ENCODE measurements at places on chromosomes 12 and 14.
A peak's percentile ranks its signal among the peaks of the same experiment; 100 is the strongest.

- H3K4me3 ChIP-seq: no peak overlapping the region
- H3K27ac ChIP-seq: no peak overlapping the region
- peaks cover 15% of the 10 kb centered on the region for H3K27me3 ChIP-seq
- DNase-seq: peak; percentile 65
Measured at GRCh38 chr12:54439521-54440255, 20.6 kb upstream of the ITGA5 start.

GRCh38 chr12:112627851-112628250 lies 163.7 kb upstream of the RPH3A start:
- H3K27me3 ChIP-seq: no peaks in the 10 kb centered on the region
- no peak overlapping the region for H3K27ac ChIP-seq
- no peaks in the 10 kb centered on the region for H3K36me3 ChIP-seq
- H3K4me3 ChIP-seq: no peak overlapping the region
- H3K4me1 ChIP-seq: no peaks in the 10 kb centered on the region

GRCh38 chr14:81737938-81738337 lies 204.3 kb upstream of the SEL1L start:
- H3K27me3 ChIP-seq: no peaks in the 10 kb centered on the region
- no peaks in the 10 kb centered on the region for H3K36me3 ChIP-seq
- no peak overlapping the region for H3K27ac ChIP-seq
- no peak overlapping the region for H3K4me3 ChIP-seq

- no peaks in the 10 kb centered on the region for H3K27me3 ChIP-seq
- H3K4me1 ChIP-seq: no peaks in the 10 kb centered on the region
- DNase-seq: no peak
- H3K4me3 ChIP-seq: no peak overlapping the region
Measured at GRCh38 chr14:101426466-101426865, 134.8 kb upstream of the DIO3 start.

GRCh38 chr12:82805812-82806497 lies 119.2 kb downstream of the TMTC2 start:
- no peak overlapping the region for H3K4me3 ChIP-seq
- no peaks in the 10 kb centered on the region for H3K27me3 ChIP-seq
- DNase-seq: no peak
- H3K27ac ChIP-seq: no peak overlapping the region

DNA sequence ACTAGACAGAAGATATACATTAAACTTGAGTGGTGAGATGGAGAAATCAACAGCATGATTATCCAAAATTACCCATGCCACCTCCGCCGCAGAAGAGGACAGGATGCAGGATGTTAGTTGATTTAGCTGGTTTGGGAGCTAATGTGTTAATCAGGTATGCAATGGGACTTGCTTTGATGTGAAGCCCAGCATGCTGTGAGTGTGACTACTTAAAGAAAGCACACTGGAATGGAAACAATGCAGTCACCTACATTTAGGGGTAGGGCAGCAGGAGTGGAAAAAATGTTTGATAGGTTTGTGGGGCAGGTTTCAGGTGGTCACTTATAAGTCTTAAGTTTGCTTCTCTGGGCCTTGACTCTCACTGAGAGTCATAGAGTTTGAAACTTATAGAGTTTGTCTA lies 170.0 kb upstream of the DAAM1 start:
- no peaks in the 10 kb centered on the region for H3K27me3 ChIP-seq
- H3K4me3 ChIP-seq: no peak overlapping the region
- no peaks in the 10 kb centered on the region for H3K4me1 ChIP-seq
- no peak overlapping the region for H3K27ac ChIP-seq
- no peaks in the 10 kb centered on the region for H3K36me3 ChIP-seq

- no peak overlapping the region for H3K4me3 ChIP-seq
- no peaks in the 10 kb centered on the region for H3K27me3 ChIP-seq
- peak overlapping the region; percentile 99 for H3K27ac ChIP-seq
- H3K4me1 ChIP-seq: peaks cover 14% of the 10 kb centered on the region
- peaks cover 29% of the 10 kb centered on the region for H3K36me3 ChIP-seq
Measured at GRCh38 chr14:105471823-105472485, 2.7 kb upstream of the CRIP2 start.
